ENCODE measurements at places on chromosomes 7 and 10.

DNA sequence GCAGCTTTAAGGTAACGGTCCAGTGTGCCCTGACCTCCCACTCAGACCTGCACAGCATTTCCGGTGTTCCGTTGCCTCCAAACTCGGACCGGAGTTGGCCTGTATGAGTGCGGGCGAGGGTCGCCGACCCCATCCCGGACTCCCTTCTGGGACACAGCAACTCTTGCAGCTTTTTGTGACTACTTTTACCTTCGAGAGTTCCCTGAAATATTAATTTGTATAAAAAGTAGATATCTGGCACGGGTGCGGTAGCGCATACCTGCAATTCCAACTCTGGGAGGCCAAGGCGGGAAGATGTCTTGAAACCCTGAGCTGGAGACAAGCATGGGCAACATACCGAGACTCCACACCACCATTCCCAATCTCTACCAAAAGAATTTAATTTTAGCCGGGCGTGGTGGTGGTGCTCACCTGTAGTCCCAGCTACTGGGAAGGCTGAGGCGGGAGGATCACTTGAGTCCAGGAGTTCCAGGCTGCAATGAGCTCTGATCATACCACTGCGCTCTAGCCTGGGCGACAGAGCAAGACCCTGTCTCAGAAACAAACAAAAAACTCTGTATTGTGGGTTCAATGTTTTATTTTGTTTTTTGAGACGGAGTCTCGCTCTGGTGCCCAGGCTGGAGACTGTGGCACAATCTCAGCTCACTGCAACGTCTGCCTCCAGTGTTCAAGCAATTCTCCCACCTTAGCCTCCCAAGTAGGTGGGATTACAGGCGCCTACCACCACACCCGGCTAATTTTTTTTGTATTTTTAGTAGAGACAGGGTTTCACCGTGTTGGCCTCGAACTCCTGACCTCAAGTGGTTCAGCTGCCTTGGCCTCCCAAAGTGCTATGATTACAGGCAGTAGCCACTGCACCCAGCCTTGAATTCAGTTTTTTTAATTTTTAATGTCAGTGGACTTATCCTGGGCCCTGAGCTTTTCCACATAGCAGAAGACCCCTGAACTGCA is 1.1 kb upstream of the PPP1R35 start:
- no peak for DNase-seq

- DNase-seq: no peak
Observed at GRCh38 chr7:128351296-128352152, 7.8 kb upstream of the RBM28 start.

GRCh38 chr7:68334636-68335272 is 1263.5 kb upstream of the AUTS2 start:
- no peak for DNase-seq

GRCh38 chr10:88920198-88920597 is 32.4 kb downstream of the ACTA2 start:
- DNase-seq: no peak

GRCh38 chr10:21807180-21807579 is 196.3 kb downstream of the DNAJC1 start:
- DNase-seq: no peak
